ENCODE measurements at places on chromosomes 12 and 14.

- no peak for DNase-seq
These were observed 105.8 kb downstream of the TGFB3 start for GRCh38 chr14:75875958-75876357.

- DNase-seq = no peak
These were observed 15.5 kb upstream of the CCER1 start for GRCh38 chr12:90970471-90970870.

DNA sequence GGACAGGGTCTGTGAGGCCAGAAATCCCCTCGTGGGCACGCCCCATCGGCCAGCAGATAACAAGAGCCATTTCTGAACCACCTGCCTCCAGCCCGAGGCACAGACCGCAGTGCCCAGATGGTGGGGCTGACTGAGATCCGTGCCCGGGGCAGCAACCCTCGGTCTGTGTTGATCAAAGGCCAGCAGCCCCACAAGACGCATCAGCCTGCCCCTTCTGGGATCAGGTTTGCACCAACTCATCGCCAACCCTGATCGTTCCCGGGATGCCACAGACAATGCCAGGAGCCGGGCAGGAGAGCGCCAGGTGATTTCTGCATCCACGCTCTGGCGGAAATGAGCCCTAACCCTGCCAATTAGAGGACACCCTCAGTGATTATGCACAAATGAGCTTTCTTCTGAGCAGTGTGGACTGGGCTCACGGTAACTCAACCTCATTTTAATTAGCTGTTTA lies 64.5 kb downstream of the TESC start:
- DNase-seq = no peak

DNA sequence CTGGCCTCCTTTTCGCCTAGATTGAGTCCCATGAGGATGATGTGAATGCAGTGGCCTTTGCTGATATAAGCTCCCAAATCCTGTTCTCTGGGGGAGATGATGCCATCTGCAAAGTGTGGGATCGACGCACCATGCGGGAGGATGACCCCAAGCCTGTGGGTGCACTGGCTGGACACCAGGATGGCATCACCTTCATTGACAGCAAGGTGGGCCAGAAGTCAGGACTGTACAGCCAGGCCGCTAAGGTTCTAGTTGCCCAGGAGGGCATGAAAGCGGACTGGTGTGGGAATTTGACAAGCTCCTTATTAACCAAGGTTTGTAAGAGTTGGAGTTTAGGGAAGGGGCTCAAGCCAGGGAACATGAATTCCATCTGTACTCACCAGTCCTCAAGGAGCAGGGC lies 4.9 kb upstream of the NRL start:
- no peak for DNase-seq

DNA sequence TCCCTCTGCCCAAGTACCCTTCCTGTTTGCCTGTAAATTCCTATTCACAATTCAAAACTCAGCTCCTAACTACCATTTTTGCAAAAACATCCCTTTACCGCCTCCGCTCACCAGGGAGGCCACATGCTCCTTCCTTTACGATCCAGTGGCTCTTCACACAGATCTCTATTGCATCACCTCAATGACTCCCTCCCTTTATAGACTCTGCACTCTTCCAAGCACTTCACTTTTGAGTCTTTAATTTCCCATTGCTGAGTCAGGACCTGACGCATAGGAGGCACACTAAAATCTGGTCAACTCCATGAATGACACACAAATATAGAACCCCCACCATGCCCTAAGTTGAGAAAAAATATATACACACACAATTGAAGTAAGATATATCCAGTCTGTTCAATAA lies 45.9 kb downstream of the PPP1R13B start:
- DNase-seq = no peak

- DNase-seq = no peak
These were observed 139.8 kb downstream of the TSPAN9 start for GRCh38 chr12:3216726-3217682.

DNA sequence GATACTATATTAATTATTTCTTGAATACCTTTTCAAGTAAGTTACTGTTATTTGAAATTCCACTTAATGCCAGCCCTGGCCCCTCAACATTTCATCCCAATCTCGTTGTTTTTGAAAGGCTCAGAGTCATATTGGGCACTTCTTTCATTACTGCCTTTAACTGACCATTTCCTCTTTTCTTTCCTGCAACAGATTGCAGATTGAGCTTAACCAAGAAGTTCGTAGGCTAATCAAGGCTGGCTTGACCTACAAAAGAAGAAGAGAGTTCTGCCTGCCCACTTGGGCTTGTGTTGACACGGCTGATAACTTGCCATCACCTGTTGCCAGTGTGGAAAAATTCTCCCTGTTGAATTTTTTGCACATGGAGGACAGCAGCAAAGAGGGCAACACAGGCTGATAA lies 91.0 kb downstream of the FLRT2 start:
- no peak for DNase-seq

DNA sequence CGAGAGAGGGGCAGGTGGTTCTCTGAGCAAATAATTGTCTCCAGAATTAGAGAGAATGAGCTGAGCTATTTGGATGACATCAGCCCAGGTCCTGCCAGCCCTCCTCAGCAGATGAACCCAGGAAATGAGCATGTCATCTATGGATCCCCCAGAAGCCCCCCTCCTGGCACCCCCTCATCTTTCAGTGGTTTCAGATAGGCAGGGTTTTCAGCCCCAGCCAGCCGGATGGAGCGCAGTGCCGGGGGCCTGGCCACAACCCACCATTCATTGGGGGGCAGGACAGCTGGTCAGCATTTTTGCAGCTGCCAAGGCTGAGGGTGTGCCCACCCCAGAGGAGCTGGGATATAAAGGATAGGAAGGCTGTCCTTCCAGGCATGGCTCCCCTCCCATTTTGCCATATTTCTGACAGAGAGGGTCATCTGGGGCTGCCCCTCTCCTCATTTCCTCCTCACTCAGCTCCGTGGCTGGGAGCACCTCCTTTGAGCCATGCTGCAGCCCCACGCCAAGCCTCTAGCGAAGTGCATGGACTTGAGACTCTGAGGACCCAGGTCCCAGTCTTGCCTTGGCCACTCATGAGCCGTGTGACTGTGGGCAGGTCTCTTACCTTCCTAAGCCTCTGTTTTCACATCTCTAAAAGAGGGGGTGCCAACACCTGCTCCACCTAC lies 6.0 kb upstream of the KRT71 start:
- no peak for DNase-seq

DNA sequence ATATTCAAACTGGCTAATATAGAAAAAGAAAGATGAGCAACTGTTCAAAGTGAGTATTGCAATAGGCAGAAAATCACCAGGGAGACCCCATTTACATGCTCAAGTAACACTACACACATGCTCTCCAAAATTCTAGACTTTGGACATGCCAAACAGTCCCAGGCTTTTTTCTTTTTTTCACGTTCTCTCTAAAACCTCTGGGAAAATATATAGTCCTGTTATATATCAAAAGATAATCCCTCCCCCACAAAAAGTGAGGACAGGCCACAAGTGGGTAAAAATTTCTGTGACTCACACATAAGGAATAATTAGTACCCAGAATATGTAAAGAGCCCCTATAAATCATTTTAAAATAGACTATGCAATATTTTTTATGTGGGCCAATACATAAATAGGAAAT lies 55.2 kb downstream of the EFCAB11 start:
- no peak for DNase-seq

GRCh38 chr12:58496411-58497190 lies 423.7 kb downstream of the LRIG3 start:
- DNase-seq = no peak

- no peak for DNase-seq
These were observed 13.4 kb upstream of the IFI27L2 start for GRCh38 chr14:94142836-94143235.

GRCh38 chr14:90715993-90716392 lies 100.2 kb downstream of the TTC7B start:
- DNase-seq = no peak

DNA sequence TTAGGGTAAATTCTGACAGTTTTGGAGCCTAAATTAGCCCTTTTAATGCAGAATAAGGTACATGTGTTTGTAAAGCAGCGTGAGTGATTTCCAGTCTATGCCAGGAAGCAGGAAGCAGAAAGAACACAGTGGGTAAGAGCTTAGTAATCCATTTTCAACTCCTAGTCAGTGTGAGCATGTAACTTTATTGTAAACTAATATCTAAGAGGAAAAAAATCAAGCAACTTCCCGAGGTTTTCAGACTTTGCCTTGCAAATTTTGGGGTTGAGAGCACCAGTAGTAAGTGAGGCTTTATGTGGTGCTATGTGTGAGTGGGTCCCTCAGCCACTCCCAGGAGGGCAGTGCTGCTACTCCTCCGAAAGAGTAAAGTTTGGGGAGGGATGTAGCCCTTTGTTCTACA lies 2.9 kb downstream of the CIPC start:
- DNase-seq = no peak

All from activated gamma-delta T cell treated with Interleukin-2 at 50 U/mL for 16 hours (primary cell).